COR-L47 (cell line): ENCODE measurements at places on chromosomes 4 and X.

- DNase-seq = no peak
These were observed 77.2 kb downstream of the DMD start for GRCh38 chrX:33134164-33134563.

DNA sequence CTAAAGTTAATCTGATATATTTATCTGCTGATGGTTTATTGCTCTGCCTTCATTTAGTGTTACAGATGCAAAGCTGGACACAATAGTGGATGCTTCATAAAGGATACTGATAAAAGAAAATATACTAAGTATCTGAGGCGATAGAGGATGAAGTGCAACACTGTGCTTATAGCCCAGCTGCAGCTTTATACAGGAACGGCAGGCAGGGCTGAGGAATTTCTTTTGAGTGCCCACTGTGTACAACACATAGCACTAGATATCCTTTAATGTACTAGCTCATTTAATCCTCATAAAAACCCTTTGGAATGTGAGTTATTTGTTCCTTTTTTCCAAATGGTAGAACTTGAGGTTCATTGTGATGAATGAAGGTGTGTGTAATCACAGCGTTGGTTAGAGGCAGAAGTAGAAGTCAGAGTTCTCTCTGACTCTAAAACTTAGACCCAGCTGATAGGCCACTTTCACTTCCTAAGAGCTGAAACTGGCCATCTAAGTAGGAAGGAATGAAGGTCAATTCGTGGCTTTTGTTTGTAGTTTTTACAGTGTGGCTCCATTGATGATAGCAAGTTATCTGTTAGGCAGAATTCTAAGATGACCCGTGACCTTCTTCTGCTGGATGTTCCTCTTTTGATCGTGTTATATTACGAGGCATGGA, 138.0 kb downstream of the VEGFC start:
- no peak for DNase-seq

DNA sequence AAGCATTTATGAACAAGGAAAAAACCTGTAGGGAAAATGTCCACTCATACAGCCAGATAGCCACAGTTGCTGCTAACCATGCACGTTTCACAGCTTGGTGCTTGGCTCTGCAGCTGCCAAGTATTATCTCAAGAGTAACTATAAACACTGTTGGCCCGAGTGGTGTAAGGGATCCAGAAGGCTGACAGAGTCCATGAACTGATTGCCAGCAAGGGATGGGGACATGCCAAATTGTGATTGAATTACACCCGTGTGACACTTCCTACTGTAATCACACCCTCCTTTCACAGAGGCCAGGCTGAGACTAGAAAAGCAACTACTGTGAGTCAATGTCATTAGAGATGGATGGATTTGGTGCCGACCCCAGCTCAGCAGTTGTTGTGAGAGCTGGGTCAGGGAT, 223.9 kb upstream of the ANKRD50 start:
- DNase-seq = peak; percentile 88

GRCh38 chr4:105780176-105780575, 71.6 kb downstream of the GSTCD start:
- DNase-seq = no peak

- no peak for DNase-seq
These were observed 56.8 kb downstream of the SEPSECS start for GRCh38 chr4:25103418-25103817.

DNA sequence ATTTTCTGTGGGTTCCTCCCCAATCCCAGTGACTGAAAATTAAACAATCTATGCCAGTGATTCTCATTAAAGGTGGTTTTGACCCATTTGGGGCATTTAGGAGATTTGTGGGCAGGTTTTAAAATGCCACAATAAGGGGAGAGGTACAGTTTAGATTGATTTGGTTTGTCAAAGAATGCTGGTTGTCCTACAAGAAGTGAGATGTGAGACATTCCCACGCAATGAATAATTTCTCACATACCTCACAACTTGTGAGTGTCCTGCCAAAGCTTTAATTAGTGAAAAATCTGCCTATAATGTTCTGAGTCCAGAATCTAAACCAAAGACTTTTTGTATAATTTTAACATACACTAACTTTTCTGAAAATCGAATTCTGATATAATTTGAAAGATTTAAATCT, 199.4 kb downstream of the MAPK10 start:
- DNase-seq = no peak

- DNase-seq = no peak
These were observed 19.6 kb downstream of the MSANTD1 start for GRCh38 chr4:3268395-3269104.

DNA sequence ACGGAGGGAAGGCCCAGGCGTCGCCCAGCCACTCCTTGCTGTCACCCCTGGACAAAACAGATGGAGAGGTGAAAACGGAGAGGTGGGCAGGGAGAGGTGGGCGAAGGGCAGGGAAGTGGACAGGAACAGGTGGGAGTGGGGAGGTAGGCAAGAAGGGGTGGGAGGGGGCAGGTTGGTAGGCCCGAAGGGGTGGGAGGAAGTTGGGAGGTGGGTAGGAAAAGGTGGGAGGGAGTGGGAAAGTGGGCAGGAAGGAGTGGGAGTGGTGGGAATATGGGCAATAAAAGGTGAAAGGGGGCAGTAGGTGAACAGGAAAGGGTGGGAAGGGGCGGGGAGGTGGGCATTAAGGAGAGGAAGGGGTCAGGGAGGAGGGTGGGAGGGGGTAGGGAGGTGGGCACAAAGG, 9.0 kb upstream of the MAGEC1 start:
- no peak for DNase-seq

GRCh38 chr4:177740563-177740962, 298.3 kb upstream of the AGA start:
- DNase-seq = no peak

- DNase-seq = no peak
These were observed 4.7 kb downstream of the PTTG2 start for GRCh38 chr4:37964734-37965457.

DNA sequence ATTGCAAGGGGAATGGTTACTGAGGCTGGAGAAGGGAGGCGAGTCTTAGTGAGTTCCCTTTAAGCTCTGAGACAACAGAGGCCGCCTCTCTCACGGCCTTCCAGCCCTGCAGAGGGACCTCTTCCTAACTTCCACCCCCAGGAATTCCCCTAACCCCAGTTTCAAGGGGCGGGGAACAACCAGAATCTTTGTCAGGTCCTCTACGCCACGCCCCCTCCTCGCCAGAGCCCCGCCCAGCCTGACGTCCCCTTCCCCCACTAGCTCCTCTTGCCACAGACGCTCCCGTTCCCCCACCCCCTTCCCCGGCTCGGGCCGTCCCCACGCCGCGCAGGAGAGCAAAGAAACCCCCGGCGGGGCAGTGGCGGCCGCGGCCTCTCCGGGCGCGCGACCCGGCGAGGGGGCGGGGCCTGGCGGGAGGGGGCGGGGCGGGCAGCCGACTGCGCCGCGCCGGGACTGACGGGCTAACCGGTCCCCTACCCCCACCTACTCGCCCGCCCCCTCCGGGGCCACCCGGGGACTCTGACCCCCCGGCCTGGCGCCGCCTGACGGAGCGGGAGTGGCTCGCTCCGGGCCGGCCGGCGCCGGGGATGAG, 12.3 kb upstream of the TMEM156 start:
- DNase-seq = peak; percentile 48

GRCh38 chrX:30302956-30303355, 6.2 kb downstream of the NR0B1 start:
- DNase-seq = no peak

DNA sequence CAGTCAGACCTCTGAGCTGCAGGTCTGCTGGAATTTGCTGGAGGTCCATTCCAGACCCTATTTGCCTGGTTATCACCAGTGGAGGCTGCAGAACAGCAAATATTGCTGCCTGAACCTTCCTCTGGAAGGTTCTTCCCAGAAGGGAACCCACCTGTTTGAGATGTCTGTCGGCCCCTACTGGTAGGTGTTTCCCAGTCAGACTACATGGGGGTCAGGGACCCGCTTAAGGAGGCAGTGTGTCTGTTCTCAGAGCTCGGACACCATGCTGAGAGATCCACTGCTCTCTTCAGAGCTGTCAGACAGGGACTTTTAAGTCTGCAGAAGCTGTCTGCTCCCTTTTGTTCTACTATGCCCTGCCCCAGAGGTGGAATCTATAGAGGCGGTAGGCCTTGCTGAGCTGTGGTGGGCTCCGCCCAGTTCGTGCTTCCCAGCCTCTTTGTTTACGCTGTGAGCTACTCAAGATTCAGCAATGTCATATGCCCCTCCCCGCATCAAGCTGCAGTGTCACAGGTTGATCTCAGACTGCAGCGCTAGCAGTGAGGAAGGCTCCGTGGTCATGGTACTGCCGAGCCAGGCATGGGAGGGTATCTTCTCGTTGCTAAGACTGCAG, 44.1 kb upstream of the KDR start:
- peak; percentile 9 for DNase-seq

DNA sequence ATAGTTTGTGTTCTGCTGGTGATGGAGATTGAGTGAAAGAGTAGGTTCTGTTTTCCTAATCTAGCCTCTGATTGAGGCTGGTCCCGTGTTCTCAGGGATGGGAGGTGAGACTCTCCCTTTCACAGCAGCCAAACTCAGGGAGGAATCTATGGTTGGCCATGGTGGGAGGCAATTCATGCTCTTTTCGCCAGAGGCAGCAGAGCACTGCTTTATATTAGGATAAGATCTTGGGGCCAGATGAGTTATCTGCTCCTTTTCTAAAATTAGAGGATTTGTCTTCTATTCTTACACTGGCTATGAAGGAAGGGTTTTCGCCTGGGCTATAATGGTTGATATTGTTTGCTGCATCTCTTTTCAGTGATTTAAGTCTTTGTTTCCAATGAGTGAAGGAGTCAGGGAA, 63.9 kb upstream of the NLGN4X start:
- no peak for DNase-seq

DNA sequence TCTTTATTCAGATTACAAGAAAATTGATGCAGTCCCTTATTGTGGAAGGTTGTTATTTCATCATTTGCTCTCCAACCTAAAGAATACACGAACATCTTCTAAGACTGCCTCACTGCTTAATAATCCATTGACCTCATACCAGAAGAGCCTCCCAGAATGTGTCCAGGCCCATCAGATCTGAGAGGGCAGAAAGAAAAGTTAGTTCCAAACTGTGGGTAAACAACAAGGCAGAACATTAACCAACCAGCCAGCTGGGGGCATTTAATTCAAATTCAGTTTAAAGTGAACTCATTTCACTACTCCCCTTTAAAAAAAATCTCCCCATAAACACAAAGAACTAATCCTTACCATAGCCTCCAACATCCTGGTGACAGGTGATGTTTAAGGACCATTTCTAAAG, 13.8 kb downstream of the GPC4 start:
- no peak for DNase-seq

DNA sequence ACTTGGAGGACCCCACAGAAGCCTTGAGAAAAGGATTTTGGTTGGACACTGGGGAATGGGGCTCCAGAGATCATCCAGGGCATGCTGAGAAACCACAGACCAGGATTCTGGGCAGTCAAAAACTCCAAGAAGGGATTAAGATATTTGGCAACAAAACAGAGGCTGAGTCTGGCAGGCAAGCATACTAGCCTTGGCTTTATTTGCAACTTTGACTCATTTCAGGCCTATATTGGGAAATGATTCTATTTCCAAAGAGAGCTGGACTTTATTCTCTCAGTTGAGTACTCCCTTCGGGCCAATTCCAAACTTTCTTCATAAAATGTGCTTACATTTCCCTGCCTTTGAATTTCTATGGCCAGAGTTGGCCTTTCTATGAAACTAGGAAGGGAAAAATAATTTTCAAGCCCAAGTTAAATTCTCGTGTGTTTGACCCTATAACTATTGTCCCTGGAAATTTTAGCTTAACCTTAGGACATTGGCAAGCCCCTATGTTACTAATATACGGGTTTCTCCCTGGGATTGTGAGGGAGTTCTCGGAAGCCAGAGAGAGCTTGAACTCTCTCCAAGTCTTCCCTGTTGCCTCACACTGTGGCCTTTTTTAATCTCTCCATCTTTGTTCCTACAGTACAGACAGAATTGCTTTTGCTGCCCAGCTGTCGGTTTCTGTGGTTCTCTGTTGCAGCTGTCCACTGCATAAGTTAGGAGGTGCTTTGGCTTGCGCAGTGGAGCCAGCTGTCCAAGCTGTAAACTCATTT, 112.6 kb upstream of the FAM9A start:
- DNase-seq = no peak

GRCh38 chr4:2489841-2490552, 21.1 kb downstream of the RNF4 start:
- DNase-seq = no peak

- DNase-seq = no peak
These were observed 95.0 kb upstream of the TBL1X start for GRCh38 chrX:9369802-9370291.

DNA sequence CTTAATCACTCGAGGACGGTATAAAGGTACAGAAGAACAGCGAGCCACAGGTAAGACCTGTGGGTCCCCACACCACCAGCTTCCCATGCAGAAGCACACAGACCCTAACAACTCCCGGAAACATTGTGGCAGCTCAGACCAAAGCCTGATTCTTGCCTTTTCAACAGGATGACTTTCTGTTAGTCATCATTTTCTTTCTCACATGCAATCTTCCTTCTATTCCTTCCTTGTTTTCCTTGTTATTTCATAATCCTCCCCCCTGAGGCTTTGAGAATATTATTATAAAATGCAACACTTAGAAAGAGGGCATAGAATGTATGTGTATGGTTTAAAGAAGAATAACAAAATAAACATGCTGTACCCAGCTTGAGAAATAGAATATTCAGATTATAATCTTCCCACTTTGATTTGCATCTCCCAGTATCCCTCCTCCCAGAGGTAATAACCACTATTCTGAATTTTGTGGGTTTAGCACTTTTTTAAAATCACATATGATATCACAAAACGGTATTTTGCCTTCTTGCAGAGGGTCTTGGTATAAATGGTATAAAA, 100.9 kb downstream of the FHDC1 start:
- no peak for DNase-seq

DNA sequence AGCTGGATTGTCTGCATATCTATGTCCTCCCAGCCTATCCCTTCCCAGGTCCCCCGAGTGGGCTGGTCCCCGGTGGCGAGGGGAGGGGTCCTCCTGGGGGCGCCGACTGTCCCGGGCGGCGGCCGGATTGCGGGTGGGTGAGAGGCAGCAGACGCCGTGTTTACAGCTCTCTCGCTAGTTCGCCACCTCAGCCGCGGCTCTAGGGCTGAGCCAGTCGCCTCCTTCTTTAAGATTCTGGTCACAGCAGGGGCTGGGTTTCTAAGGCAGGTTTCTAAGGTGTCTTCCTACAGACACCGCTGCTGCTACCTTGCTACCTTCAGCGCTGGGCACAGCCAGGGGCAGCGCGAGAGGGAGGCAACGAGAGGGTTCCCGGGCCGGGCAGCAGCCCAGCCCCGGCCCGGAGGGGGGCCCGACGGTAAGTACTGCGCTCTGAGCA, 57.2 kb downstream of the FRMPD3 start:
- no peak for DNase-seq
